ENCODE measurements at places on chromosomes 1 and 21.

DNA sequence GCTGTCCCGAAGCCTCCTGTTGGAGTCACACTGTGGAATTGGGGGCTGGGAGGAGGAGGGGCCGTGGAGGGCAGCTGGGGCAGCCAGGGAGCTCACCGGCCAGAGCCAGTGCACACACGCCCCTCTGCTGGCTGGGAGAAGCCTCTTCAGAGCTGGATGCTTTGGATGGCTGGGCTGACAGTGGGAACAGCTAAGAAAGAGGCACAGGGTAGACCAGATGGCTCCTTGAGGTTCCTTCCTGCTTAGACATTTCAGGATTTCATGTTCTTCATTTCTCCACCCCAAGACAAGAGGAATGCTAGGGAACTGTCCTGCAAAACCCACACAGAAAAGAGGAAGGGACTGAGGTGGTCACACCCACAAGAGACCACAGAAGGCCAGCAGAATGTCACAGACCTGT, 254.8 kb upstream of the VAMP3 start:
- no peak for DNase-seq

GRCh38 chr1:38029081-38029681, 16.6 kb downstream of the UTP11 start:
- peak; percentile 82 for DNase-seq

DNA sequence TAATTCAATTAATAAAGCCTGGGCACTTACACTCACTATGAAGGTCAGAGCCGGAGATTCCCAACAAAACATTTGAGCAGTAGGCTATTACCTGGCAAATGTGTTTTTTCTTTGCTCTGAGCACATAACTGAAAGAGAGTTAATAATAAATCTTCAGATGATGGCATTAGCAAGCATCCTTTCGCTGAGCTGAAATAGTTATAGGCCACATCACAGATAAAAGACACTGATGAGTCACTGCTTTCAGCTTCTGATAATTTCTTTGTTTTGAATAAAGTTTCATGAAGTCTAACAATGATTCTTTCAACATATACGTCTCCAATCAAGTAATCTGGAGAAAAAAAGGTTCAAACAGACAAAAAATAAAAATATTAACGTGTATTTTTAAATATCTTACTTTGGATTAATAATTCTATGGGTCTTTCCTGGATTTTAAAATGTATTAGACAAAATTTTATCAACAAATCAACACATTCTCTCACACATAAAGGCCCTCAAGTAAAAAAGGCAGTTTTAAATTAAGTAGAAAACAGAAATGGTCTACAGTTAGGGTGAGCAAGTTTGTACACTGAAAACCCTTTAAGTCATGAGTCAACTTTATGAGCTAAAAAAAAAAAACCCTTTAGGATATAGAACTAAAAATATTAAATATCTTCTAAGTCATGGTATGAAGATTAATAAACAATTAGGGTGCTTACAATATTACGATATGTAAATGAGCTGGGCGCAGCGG, 33.1 kb downstream of the LTN1 start:
- DNase-seq: no peak

- DNase-seq: no peak
These were observed 6.1 kb downstream of the GAS5 start for GRCh38 chr1:173861731-173862145.

DNA sequence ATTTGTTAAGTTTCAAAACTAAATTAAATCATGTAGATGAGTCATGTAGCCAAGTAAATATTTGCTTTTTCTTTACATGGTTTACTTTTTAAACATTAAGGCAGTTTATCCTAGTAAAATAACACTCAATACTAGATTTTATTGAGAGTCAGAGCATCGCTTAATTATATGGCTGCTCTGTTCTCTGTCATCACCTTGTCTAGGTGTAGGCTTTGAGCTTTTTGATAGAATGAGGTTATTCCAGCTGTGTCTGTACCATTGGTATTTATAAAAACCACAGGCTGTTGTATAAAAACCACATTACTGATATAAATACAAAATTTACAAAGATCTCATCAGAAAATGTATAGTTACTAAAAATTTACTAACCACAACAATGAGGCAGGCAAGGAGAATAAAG, 42.5 kb upstream of the GPR52 start:
- no peak for DNase-seq

DNA sequence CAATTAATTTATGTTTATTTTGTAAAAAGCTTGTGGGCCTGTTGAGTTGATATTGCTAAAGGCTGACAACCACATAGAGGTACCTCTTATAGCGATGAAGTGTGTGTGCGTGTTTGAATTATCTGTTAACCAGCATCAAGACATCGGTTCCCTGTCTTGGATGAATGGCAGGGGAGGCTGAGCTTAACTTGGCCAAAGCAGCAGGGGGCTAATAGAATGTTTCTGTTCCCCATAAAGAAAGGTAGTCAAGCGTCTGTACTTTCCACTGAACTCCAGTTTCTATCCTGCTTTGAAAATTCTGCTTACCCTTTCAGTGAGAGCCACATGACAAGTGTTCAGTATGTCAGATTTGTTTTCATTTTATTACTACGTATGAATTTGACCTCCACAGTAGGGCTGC, 63.0 kb downstream of the ROR1 start:
- no peak for DNase-seq

- DNase-seq: no peak
These were observed 154.3 kb upstream of the ZNF648 start for GRCh38 chr1:182215764-182216163.

GRCh38 chr1:12340544-12340930, 110.7 kb downstream of the VPS13D start:
- no peak for DNase-seq

- DNase-seq: peak; percentile 94
These were observed 858.7 kb downstream of the USP25 start for GRCh38 chr21:16588433-16588860.

GRCh38 chr1:231584117-231584516, 42.5 kb upstream of the DISC1 start:
- DNase-seq: no peak

DNA sequence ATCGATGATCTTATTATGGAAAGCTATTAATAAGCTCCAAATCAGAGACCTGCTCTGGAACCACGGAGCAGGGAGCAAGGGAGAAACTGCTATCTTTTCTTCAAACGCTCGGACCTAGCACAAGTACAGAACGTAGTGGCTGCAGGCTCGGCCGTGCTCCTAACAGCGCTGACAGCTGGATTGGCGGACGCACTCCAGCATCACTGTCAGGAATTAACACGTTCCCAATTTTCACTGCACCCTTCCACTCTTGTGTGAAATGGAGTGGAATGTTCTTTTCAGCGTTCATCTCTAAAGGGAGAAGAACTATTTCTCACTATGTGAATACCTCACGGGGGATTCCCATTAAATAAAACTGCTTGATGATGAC, 106.9 kb downstream of the ZNF281 start:
- peak; percentile 92 for DNase-seq

DNA sequence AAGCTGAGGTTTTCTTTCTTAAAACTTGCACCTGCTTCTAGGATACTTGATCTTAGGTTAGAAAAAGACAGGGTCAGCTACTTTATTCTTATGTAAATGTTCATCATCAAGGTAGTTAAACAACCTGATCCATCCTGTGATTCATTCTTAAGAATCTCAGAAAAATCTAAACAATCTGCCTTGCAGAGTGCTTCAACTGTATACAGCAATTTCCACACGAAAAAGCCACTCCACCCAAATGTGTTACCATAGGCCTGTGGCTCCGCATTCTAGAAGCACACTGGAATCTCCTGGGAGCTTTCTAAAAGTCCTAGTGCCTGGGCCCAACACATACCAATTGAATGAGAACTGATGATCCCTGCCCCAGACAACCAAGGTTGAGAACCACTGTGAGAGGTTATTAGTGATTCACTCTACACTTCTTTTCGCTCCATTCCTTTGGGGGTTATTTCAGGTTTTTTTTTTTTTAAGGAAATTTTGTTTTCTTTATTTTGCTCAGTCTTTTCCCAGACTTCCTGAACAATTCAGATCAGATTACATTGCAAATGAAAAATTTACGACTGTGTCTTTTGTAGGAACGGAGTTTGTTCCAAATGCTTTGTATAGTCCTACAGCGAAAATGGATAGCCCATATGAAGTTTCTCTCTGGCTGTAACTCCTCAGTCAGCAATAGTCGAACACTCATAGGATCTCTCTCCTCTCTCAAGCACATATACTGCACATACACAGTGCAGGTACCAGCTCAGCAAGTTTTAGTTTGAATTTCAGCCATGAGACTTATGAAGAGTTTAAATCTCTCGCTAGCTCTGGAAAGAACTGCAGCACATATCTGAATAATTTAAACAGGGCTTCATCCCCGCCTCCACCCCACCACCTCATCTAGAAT, 16.1 kb downstream of the SMYD2 start:
- DNase-seq: no peak

DNA sequence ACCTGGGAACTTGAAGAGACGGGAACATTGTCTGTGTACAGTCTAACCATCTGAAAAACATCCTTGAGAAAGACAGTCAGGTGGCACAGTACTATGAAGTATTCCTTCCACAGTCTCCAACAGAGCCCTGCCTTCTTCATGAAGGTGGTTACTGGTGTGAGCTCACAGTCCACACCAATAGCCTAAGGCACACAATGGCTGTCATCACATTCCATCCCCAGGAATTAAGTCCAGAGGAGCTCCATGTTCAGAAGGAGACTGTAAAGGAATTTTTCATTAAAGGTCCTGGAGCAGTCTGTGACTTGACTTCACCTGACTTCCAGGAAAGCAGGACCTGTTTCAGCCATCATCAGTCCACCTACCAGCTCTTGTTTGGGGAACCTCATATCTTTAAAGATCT, 180.2 kb downstream of the C1orf21 start:
- DNase-seq: no peak

DNA sequence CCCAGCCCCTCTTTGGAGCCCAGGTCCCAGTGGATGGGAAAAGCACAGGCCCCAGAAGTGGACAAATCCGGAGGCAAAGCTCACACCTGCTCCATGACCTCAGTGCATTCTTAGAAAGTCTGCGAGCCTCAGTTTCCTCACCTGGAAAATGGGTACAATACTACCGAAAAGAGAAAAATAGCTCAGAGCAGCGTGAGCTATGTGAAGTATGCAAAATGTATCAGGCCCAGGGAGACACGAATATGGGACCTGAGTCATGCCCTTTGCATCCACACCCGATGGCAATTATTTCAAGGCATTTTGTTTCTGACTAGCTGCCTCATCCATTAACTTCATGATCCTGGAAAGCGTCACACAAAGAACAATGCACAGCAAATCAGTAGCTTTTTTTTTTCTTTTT, 9.2 kb downstream of the ALDH4A1 start:
- no peak for DNase-seq

GRCh38 chr1:30689901-30690645, 33.3 kb downstream of the MATN1 start:
- DNase-seq: no peak

DNA sequence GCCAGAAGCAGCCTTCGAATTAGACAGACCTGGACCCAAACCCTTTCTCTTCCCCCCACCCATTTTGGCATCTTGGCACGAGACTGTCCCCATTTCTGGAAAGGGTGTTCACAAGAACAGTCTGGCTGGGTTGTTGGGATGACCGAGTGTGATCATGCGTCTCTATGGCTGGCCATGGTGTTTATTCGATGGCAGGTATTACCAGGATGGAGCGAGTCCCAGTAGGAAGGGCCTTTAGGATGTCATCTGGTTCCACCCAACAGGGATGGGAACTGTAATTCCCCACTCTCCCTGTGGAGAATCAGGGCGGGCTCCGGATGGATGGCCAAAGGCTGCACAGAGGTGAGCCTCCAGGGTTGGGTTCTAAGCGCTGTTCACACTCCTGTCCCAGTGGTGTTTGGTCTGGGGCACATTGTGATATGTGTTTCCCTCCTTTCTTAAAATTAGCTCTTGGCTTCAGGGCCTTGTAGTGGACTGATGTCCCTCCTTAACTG, 33.4 kb upstream of the ATP5PO start:
- no peak for DNase-seq

GRCh38 chr1:17004466-17005364, 7.0 kb downstream of the ATP13A2 start:
- no peak for DNase-seq

DNA sequence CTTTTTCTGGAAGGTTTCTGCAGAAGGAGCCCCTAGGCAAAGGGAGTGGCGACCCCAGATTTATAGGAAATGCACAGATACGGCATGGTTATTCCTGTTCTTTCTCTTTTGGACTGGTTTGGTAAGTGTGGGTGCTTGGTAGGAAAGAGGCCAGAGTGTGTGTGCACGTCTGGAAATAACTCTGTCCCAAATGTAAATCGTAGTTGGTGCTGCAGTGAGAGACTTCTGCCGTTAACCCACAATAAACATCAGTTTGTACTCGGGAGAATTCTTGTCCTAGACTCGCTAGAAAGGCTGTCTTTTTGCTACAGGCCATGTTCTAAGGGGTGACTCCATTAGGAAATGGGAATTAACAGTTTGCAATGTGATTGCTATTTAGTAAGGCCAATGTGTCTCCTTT, 779 bp downstream of the SLC44A3 start:
- DNase-seq: no peak

DNA sequence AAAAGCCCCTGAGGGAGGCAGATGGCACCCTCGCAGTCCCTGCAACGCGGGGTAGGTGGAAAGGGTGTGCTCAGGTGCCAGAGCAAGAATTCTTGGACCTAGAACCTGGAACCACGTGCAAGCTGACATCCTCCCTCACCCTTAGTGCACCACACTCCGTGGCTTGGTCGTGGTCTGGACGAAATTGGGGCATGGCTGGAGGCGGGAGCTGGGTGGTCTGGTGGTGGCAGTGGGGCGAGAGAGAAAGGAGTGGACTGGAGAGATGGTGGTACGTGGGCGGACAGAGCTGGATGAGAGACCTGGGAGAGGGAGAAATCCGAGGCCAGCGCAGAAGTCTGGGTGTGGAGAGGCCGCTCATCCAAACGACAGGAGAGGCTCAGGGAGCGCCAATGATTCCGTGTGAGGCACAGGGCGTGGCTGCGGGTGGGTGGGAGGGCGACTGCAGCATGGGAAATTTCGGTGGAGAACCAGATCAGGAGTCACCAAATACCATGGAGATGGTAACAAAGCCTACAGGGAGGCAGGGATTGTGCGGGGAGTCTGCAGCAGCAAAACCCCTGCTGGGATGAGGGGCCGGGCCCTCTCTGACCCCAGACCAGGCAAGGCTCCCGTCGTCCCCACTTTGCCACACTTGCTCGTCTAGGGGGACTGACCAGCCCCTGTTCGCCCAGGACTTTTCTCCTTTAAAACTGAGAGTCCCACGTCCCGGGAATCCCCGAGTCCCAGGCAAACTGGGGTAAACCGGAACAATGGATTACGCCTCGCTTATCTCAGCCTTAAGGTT, 31.9 kb downstream of the CDCP2 start:
- DNase-seq: no peak

GRCh38 chr1:233197940-233198339, 97.6 kb downstream of the PCNX2 start:
- DNase-seq: no peak

GRCh38 chr1:41915786-41916571, 2.7 kb downstream of the HIVEP3 start:
- no peak for DNase-seq

GRCh38 chr1:205392650-205393049, 29.2 kb downstream of the LEMD1 start:
- no peak for DNase-seq
